ENCODE measurements at places on chromosomes 16 and 17. TPM values are rescaled to one million over a fixed set of nuclear protein-coding genes. Genes with fewer than 3 reads are reported as not detected.

- DNase-seq: no peak
Measured at GRCh38 chr16:11015076-11015475, 70.7 kb downstream of the CLEC16A start.

Gene CD300A
- not detected for total RNA-seq

Gene SCARF1
- 0.97 TPM for total RNA-seq

GRCh38 chr16:5575646-5576245, 478.2 kb upstream of the EEF2KMT start:
- no peak for DNase-seq
